Trophoblast cell (in vitro differentiated cells and primary cell): ENCODE measurements at places on chromosomes 1 and 21.

GRCh38 chr1:231720652-231721325 lies 94.2 kb downstream of the DISC1 start:
- DNase-seq: no peak

DNA sequence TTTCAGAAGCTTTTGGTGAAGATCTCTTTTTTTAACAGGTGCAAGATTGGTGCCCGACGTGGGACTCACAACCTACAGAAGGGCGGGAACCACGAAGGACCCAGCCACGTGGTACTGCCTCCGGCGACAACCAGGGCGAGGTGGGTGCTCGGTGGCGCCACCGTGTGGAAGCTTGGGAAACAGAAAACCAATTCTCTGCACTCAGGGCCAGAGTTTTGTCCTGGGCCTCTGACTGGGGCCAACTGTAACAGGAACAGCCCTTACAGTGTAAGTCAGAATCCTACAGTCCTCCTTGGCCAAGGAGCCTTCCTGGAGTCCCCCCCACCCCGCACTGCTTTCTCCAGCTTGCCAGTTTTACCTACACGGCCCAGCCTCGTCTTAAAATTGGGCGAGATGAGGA lies 11.6 kb upstream of the S100A7A start:
- peak; percentile 55 for DNase-seq

- no peak for DNase-seq
Observed at GRCh38 chr1:197480446-197480845, 212.4 kb downstream of the CRB1 start.

DNA sequence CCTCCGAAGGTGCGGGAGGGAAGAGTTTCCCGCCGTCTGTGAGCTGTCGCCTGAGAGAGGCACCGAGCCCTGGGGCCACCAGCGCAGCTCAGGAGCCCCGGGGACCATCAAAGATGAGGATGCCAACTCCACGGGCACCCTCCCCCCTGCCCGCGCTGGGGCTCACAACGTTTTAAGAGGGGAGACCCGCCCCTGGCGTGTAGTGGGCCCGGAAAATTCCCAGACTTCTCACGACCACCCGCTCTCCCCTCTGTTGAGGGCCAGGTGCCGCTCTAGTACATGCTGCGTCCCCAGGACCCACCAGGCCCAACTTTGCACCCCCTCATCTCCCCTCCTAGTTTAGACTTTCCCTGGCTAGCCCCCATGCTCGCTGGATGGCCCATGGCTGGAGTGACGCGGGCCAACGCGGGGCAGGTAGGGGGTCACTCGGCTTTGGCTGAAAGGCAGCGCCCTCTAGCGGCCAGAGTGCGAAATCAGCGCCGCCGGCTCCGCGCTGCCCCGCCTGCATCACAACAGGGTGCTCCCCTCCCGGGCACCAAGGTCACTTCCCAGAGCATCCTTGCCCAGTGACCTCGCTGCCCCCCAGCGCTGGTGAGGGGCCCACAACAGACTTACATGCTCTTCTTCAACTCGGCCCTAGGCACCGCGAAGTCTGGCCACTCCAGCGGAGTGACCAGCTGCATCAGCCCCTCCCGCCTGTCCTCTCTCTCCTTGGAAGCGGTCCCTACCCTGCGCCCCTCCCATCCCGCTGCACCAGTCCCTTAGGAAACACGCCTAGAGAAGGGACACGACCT lies 1.8 kb downstream of the CD160 start:
- DNase-seq: peak; percentile 68

GRCh38 chr1:86487131-86487810 lies 18.5 kb downstream of the CLCA1 start:
- no peak for DNase-seq
